ENCODE measurements at places on chromosomes 6 and 20. TPM values are rescaled to one million over a fixed set of nuclear protein-coding genes. Genes with fewer than 3 reads are reported as not detected.

GRCh38 chr6:150008588-150008987, 16.7 kb downstream of the RAET1L start:
- peak; percentile 84 for DNase-seq

DNA sequence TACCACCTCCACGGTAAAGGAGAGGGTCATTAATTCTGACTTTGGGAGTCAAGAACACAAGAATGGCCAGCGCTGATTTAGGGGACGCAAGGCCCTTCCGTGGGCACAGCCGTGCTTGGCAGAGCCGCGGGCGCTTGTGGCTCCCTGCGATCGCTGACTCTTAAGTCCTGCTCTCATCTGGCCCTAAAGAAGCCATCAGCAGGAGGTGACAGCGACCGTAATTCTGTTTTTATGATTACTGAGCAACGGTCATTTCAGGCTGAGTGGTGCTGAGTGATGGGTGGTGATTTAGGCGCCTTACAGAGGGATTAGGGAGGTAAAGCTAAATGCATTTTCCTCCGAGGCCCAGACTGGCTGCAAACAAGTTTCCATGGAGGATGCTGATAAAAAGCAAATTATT, 364.6 kb upstream of the SULF2 start:
- DNase-seq = no peak

DNA sequence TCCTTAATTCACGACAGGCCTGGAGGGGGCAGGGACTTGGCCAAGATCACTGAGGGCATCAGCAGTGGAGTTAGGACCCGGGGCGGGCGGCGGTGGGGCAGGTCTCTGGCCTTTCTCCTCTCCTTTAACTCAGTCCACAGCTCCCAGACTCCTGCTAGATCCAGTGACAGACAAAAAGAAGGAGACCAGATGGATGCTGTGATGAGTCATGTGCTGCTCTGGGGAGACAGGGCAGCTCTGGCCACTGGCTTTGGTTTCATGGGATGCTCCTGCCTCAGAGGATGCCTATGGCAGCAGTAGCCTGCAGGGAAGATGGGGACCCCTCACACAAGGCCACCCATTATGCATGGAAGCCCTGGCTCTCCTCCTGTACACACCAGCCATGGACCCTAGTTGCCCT, 20.5 kb downstream of the EPB41L1 start:
- DNase-seq = no peak

GRCh38 chr20:33372993-33373441, 28.3 kb downstream of the CDK5RAP1 start:
- no peak for DNase-seq

- no peak for DNase-seq
Measured at GRCh38 chr6:35905841-35906498, 14.9 kb downstream of the SRPK1 start.

Gene FERMT1
- total RNA-seq = 5.7 TPM

Gene MYH7B
- total RNA-seq = not detected

GRCh38 chr6:78947962-78948361, 80.6 kb downstream of the IRAK1BP1 start:
- no peak for DNase-seq

DNA sequence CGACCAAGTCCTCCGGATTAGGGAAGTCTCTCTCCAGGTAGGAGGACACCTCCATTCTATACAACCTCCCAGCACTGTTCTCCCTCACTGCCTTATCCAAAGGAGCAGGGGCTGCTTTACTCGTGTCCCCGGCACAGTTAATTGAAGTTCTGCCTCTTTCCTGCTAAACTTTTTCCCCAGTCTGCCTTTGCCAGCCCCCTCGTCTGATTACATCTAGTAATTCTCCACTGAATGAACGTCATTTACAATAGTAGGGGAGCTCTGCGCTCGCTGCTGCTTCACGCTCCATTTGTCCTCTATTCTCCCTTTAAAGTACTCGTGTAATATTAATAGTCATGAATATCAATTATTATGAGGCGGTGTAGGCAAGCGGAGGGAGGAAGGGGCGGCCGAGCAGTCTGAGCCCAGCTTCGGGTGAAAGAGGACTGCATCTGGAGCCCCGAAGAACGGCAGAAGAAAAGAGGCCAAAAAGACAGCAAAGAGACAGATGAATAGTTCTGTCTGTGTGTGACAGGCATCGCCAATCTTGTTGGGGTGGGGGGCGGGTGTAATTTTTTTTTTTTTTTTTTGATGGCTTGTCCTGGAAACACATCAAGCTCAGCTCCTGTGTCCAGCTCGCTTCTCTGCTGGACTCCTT, 2.9 kb downstream of the TFAP2B start:
- DNase-seq = no peak

GRCh38 chr20:48203252-48203651, 418.0 kb upstream of the SULF2 start:
- DNase-seq = no peak

DNA sequence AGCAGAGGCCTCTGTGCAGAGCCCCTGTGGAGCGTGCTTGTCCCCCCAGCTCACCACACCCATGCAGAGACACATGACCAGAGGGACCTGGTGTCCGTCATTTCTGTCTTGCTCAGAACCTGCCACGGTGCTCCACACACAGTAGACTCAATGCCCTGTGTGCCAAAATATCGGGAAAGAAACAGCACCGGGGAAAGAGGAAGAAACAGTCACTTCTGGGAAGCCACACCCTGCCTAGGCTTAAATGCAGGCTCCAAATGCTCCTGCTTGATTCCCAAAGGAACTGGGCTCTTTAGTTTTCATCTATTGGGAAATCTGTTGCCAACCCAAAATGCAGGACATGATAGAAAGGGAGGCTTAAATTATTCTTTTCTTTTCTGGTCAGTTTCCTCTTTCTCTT, 503.9 kb downstream of the CD83 start:
- no peak for DNase-seq

Gene USP49
- total RNA-seq = 3.9 TPM

DNA sequence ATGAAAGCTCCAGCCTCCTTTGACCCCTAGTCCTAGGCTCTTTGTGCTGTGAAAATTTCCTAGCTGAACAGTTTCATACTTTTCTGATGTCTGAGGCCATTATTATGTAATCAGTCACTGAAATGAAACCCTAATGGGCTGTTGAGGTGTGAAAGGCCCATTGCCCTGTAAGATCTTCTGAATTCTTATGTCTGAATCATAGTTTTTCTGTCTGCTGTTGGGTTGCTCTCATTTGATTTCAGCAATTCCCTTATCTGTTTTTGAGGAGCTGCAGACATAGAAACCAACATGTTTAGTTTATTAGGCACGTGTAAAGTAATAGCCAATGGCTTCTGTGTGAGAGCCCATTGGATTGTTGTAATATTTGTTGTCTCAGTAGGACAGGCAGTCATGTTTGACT, 118.1 kb downstream of the EYA4 start:
- no peak for DNase-seq

Gene SLC35D3
- total RNA-seq = not detected
